Activated T-helper 2 cell treated with anti-CD3 and anti-CD28 coated beads, Interferon-gamma antibody, Interleukin-2, Interleukin-4, amounts not matched to agents 10 μg/mL and 5 μg/mL and 100 μg/mL, durations not matched to agents 14 hours and 24 hours and 36 hours (primary cell): ENCODE measurements at places on chromosomes 7 and 10.

GRCh38 chr7:137454246-137454724, 110.8 kb upstream of the PTN start:
- DNase-seq, result no peak

- DNase-seq, result no peak
These were observed 19.2 kb downstream of the RBM17 start for GRCh38 chr10:6108072-6108471.

GRCh38 chr10:58543141-58543540, 30.5 kb downstream of the BICC1 start:
- no peak for DNase-seq

GRCh38 chr10:241966-242643, 106.8 kb downstream of the ZMYND11 start:
- DNase-seq, result no peak

- DNase-seq, result no peak
These were observed 4.0 kb downstream of the BRAF start for GRCh38 chr7:140920745-140921144.

GRCh38 chr10:68333440-68334431, 1.0 kb upstream of the PBLD start:
- no peak for DNase-seq

DNA sequence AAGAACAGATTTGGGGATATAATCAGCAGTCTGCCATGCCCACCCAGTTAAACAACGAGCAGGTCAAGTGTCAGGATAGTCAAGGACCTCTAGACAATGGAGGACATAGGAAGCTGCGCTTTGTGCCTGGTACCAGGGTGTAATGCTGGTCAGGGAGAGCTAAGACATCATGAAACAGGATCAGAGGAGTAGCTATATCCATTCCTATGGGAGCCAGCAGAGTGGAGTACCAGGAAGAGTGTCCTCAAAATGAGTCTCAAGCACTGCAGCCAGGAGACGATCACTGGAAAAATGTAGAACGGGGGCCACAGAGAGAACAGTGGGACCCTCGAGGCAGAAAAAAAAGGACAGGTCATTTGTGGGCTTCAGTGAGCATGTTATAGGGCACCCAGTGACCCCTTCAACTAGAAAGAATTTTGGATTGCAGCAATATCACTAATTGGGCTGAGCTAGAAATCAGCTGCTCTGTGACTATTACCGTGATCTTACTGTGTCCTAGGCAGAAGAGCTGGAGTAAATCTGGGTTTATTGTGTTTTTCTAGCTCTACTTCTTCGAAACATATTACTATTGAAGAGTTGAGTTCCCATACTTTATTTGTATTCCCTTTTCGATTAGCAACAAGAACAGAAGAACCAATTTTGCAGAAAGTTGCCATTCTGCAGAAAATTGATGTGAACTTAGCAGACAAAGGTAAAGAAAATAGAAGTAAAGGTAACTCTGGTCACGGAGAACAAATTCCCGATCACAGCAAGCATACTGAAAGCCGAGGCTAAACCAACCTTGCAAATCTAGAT, 319.6 kb downstream of the AHR start:
- DNase-seq, result no peak

DNA sequence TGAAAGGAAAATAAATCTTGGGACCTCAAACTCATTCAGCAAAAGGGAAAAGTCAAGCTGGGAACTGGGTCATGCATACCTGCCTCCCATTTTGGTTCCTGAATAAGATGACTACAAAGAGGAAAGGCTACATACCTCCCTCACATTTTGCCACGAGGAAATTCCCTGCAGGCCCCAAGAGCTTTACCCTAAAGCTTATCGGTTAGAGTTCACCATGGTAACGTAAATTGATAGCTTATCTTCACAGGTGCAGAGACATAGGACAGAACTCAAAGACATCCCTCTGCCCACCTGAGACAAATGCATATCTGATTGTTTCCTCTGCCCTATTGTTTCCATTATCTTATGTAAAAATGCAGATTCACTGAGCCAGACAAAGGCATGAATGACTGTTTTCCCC, 31.5 kb upstream of the GRB10 start:
- DNase-seq, result no peak

DNA sequence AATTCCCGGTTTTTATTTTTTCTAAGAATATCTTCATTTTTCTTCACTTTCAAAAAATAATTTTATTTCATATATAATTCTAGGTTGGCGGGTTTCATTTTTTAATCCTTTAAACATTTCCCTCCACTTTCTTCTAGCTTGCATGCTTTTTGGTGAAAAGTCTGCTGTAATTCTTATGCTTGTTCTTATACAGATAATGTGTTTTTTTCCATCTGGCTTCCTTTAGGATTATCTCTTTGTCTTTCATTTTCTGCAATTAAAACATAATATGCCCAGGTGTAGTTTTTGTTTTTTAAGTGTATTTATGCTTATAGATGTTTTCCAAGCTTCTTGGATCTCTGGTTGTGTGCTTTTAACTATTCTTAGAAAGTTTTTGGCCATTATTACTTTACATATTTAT, 341.3 kb upstream of the SEMA3C start:
- no peak for DNase-seq

GRCh38 chr7:93430917-93431588, 143.5 kb downstream of the CALCR start:
- DNase-seq, result no peak

- DNase-seq, result no peak
These were observed 47.2 kb upstream of the RHEB start for GRCh38 chr7:151566897-151567320.

- DNase-seq, result no peak
These were observed 52.7 kb downstream of the FIGNL1 start for GRCh38 chr7:50397320-50397970.

- DNase-seq, result peak; percentile 27
These were observed 107.6 kb downstream of the PRKAG2 start for GRCh38 chr7:151769188-151769821.

- DNase-seq, result no peak
These were observed 74.0 kb upstream of the ITGB1 start for GRCh38 chr10:33031815-33032653.

- DNase-seq, result no peak
These were observed 110.2 kb upstream of the FAM20C start for GRCh38 chr7:81926-82756.

DNA sequence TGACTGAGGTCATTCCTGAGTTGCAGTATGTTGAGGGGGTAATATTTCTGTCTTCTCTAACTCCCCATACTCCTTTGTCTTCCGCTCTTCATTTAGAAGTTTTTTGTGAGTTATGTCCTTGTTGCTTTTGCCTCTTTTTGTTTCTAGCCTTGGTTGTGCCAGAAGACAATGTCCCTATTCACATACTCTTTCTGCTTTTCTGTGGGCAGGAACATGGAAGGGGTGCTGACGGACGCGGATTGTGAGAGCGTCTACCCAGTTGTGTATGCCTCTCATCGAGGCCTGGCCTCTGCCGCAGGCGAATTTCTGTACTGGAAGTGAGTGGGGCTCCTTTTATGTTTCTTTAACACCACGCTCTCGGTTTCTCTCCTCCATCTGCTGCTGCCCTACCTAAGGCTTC, 20.5 kb downstream of the STAG3 start:
- no peak for DNase-seq

DNA sequence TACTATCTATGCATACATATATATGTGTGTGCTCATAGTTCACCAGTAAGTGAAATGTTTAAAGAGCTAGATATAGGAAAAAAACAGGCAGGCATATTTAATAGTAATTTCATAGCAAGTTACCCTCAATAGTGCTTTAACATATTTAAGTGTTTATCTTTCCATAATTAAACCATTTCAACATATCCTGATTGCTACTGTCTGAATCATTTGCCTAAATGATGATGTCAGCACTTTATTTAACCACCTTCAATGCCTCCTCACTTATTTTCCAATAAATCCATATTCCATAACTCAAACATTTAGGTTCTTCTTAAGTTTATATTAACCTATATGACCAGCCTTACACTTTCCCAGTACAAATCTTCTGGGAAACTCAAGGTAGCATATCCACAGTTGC, 601.1 kb downstream of the ARL4A start:
- no peak for DNase-seq

DNA sequence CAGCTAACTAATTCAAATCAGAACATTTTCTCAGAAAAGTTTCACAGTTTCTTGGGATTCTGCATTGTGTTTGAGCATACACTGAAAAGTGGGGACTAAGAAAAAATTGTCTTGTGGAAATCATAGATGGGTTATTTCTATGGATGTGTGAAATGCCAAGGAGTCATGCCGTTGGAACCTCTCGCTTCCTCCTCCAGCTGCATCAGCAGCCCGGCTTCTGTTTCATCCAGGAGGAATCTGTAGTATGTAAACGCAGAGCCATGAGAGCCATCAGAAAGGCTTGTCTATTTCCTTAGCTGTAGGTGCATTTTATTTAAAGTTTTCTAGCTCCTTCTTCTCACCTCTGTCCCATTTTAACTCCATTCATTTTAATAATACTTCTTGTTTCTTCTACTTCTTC, 1144.1 kb downstream of the GATA3 start:
- no peak for DNase-seq

DNA sequence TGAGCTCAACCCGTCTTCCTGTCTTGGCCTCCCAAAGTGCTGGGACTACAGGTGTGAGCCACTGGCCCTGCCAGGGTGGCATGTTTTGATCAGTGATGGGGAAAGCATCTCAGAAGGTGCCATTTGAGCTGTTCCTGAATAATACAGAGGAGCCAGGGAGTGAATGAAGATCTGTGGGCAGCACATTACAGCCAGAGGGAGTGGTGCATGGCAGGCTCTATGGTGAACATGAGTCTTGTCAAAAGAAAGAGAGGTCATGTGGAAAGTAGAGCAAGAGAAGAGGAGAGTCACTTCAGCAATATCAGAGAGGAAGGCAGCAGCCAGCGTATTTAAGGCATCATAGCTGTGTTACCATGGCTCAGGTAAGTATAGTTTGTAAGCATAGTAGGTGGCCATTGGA, 275.7 kb upstream of the LRGUK start:
- DNase-seq, result no peak

DNA sequence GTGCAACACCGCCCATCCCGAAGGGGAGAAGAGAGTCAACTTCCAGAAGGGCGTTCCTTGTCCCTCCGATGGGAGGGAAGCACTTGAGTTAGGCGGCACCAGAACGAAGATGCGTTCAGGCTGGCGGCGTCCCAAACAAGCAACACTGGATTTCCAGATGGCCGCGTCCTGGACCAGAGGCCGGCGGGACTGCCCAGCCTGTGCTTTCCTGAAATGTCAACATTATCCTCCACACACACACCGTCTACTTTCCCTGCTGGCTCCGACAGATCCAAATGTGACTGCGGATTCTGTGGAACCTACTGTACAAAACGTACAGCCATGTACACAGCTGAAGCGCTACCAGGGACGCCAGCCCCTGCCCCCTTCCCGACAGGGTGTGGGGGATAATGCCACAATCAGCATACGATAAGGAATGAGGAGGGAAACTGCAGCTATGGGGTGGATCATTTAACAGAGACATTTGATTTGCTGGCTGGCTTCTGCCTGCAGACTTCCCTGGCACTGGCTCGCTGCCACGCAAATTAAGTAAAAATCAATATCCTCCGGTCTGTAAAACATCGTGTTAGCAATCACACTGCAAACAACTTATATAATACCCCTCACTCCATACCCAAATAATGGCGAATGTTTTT, 82.1 kb downstream of the ZRANB1 start:
- DNase-seq, result no peak

- no peak for DNase-seq
These were observed 6.9 kb downstream of the PDGFA start for GRCh38 chr7:512541-513311.

DNA sequence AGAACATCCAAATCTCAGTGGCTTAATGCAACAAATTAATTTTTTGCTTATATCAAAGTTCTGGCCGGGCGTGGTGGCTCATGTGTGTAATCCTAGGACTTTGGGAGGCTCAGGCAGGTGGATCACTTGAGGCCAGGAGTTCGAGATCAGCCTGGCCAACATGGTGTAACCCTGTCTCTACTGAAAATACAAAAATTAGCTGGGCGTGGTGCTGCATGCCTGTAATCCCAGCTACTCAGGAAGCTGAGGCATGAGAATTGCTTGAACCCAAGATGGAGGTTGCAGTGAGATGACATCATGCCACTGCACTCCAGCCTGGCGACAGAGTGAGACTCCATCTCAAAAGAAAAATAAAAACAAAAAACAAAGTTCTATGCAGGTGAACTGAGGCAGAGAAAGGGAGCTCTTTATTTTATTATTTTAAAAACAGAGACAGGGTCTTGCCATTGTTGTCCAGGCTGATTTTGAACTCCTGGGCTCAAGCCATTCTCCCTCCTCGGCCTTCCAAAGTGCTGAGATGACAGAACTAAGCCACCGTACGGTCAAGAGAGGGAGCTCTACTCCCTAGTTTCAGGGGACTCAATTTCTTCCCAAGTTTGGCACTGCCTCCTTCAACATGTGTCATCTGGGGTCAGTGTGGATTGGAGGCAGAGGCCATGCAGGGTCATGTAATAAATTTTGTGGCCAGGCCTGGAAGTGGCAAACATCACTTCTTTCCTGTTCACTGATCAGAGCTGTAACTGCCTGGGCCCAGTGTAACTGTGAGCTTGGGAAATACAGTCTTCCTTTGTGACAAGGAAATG, 2.4 kb downstream of the ADCK2 start:
- DNase-seq, result no peak

- DNase-seq, result no peak
These were observed 391.4 kb downstream of the NRG3 start for GRCh38 chr10:82266438-82266837.

- DNase-seq, result no peak
These were observed 198.3 kb downstream of the RPS24 start for GRCh38 chr10:78231939-78232338.

DNA sequence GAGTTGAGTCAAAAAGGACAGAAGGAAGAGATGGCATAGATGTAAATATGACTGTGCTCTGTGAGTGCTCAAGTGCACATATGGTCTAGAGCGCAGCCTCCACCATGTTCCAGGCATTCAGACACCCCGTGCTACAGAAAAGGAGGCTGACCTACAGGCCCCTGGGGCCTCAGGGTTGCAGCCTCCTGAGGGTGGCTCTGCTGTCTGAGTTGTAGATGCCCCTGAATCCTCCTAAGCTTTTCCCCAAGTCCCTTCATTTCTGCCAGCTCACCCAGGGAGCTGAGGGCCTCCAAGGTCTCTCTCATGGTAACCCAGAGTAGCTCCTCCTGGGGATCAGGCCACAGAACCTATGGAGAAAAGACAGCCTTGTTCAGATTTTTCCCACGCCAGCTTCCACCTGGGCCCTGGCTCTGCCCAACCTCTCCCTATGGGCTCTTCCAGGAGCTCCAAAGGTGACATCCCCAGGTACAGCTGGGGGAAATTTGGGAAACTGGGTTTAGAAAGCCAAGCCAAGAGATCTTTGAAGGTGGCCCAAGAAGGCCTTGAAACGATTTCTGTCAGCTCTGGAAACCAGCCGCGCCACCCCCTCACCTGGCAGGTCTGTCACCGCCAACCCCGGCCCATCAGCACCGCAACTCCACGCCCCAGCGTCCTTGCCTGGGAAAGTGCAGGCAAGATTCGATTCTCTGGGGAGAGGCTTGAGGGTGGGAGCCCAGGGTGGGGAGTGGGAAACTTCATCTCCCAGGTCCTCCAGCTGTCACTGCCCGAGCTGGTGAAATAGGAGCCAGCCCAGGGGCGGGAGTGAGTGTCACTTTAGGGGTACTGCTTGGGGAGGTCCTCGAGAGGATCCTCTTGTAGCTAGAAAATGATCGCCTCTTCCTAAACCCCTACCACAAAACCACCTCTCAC, 2.4 kb downstream of the ZNF467 start:
- DNase-seq, result no peak

- no peak for DNase-seq
These were observed 24.6 kb upstream of the HUS1 start for GRCh38 chr7:48004032-48004431.
